ENCODE measurements at places on chromosomes 3 and 15. TPM values are rescaled to one million over a fixed set of nuclear protein-coding genes. Genes with fewer than 3 reads are reported as not detected.
A peak's percentile ranks its signal among the peaks of the same experiment; 100 is the strongest.

DNA sequence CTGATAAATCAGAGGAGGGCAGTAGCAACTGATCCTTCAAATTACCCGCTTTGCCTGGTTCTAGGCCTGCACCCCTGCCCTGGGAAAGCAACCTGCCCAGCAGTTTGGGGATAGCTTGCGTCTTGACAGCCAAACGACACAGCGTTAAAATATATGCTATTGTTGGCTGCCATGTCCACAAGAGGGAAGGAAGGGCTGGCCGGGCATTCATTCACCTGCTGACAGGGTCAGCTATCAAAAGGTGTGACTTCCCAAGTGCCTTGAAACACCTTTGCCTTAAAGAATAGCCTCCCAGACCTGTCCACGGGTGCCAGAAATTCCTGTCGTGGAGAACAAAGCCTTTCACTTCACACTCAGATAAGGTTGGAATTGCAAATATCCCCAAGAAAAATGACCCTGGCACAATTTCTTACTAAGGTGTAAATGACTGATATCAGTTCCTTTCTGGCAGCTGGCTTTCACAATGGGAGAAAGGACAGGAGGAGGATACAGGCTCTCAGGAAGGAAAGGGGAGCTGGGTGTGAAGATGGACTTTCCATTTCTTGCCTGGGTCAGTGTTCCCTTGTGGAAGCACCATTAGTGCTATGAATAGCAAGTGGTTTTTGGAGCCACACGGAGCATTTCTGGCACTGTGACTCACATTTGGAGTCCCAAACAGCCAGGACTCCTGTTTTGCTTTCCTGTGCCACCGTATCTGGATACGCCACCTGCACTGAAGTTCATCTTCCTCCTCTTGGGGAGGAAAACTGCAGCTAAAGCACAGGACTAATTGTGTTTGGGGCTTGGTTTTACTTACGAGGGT is 19.2 kb downstream of the ALDH1A3 start:
- no peak overlapping the region for H3K27ac ChIP-seq
- no peaks in the 10 kb centered on the region for H3K27me3 ChIP-seq
- no peak for DNase-seq

GRCh38 chr3:140910860-140911259 is 30.8 kb upstream of the SLC25A36 start:
- H3K4me1 ChIP-seq: no peaks in the 10 kb centered on the region
- peak; percentile 74 for DNase-seq
- peak overlapping the region; percentile 46 for H3K4me3 ChIP-seq
- no peaks in the 10 kb centered on the region for H3K36me3 ChIP-seq
- H3K27ac ChIP-seq: no peak overlapping the region
- peaks cover 4% of the 10 kb centered on the region for H3K27me3 ChIP-seq

DNA sequence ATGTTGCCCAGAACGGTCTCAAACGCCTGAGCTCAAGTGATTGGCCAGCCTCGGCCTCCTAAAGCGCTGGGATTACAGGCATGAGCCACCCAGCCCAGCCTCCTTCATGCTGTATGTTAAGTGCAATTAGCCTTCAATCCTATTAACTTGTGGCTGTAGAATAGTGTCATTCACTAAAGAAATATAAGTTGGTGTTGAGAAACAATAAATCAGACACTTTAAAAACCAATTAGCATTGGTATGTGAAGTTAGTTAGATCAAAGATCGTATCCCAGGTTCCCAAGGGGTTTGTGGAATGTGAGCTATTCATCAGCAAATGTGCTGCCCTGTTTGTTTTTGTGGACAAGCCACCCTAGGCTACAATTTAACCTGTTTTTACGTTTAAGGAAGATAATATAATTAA is 11.0 kb upstream of the PIK3CB start:
- H3K4me3 ChIP-seq: no peak overlapping the region
- DNase-seq: peak; percentile 65
- no peaks in the 10 kb centered on the region for H3K27me3 ChIP-seq
- peaks cover 20% of the 10 kb centered on the region for H3K4me1 ChIP-seq
- peak overlapping the region; percentile 93 for H3K27ac ChIP-seq

- H3K4me1 ChIP-seq: peaks cover 11% of the 10 kb centered on the region
- H3K27me3 ChIP-seq: peaks cover 57% of the 10 kb centered on the region
- no peak for DNase-seq
- no peaks in the 10 kb centered on the region for H3K36me3 ChIP-seq
Measured at GRCh38 chr3:131796111-131796510, 238.7 kb downstream of the CPNE4 start.

DNA sequence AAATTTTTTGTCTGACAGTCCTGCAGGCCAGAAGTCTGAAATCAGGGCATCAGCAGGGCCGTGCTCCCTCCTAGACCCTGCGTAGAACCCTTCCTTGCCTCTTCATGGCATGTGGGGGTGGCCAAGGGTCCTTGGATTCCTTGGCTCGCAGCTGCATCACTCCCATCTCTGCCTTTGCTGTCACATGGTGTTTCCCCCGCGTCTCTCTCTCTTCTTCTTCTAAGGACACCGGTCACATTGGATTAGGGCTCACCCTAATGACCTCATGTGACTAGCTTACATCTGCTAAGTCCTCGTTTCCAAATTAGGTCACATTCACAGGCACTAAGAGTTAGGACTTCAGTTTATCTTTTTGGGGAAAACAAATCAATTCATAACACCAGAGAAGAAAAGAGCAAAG is 12.0 kb downstream of the SLCO3A1 start:
- peaks cover 28% of the 10 kb centered on the region for H3K4me1 ChIP-seq
- DNase-seq: no peak
- H3K4me3 ChIP-seq: no peak overlapping the region
- H3K27me3 ChIP-seq: no peaks in the 10 kb centered on the region

GRCh38 chr3:127370906-127371305 is 83.1 kb upstream of the PRR20G start:
- H3K27ac ChIP-seq: no peak overlapping the region
- no peaks in the 10 kb centered on the region for H3K36me3 ChIP-seq
- H3K27me3 ChIP-seq: peaks cover 3% of the 10 kb centered on the region

GRCh38 chr3:142088522-142088921 is 60.8 kb downstream of the TFDP2 start:
- H3K4me1 ChIP-seq: no peaks in the 10 kb centered on the region
- DNase-seq: no peak
- H3K27ac ChIP-seq: no peak overlapping the region
- H3K4me3 ChIP-seq: no peak overlapping the region
- H3K27me3 ChIP-seq: no peaks in the 10 kb centered on the region

DNA sequence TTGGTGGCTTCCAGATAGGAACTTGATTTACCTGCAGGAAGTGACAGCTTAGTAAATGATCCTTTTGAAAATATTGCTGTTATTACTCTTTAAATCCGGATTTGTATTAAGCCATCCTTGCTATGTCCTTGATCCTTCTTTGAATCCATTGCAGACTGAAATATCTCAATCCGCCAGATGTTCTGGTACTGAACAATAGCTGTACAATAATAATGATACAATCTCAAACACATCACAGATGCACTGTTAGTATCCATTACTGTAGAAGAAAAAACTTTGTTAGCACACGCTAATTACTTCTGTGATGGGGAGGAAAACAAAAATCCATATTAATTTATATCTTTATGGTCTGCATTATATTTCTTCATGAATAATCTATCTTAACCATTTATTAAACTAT is 202.3 kb downstream of the CNTN4 start:
- H3K4me3 ChIP-seq: no peak overlapping the region
- H3K27ac ChIP-seq: no peak overlapping the region
- no peak for DNase-seq
- H3K27me3 ChIP-seq: no peaks in the 10 kb centered on the region
- no peaks in the 10 kb centered on the region for H3K4me1 ChIP-seq

- H3K4me3 ChIP-seq: no peak overlapping the region
- peaks cover 4% of the 10 kb centered on the region for H3K36me3 ChIP-seq
- no peak overlapping the region for H3K27ac ChIP-seq
Measured at GRCh38 chr3:78725703-78726246, 1042.0 kb downstream of the ROBO1 start.

GRCh38 chr3:131361464-131362421 is 19.8 kb upstream of the NUDT16 start:
- H3K27me3 ChIP-seq: no peaks in the 10 kb centered on the region
- no peaks in the 10 kb centered on the region for H3K4me1 ChIP-seq
- peak; percentile 80 for DNase-seq
- H3K36me3 ChIP-seq: no peaks in the 10 kb centered on the region
- H3K27ac ChIP-seq: no peak overlapping the region

DNA sequence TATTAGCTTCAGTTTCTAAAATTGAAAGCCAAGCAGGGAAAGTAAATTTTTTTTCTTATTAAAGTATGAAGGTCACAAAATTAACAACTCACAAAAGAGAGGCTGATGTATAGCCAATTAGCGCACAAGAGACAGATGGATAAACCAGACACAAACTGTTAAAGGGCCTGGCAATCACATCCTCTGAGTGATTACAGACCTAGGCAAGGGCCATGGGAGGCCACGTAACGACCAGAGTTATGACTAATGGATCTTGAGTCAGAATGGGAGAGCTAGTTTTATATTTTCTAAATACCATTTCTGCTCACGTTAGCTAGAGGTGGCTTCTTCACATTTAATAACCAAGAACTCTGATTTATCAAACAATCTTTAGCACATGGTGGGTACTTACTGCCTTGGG is 17.8 kb upstream of the SCAMP5 start:
- H3K27me3 ChIP-seq: no peaks in the 10 kb centered on the region
- H3K4me1 ChIP-seq: no peaks in the 10 kb centered on the region
- H3K27ac ChIP-seq: no peak overlapping the region
- no peak overlapping the region for H3K4me3 ChIP-seq
- no peak for DNase-seq
- H3K36me3 ChIP-seq: no peaks in the 10 kb centered on the region

- no peak overlapping the region for H3K4me3 ChIP-seq
- H3K27me3 ChIP-seq: no peaks in the 10 kb centered on the region
- H3K27ac ChIP-seq: no peak overlapping the region
- no peaks in the 10 kb centered on the region for H3K4me1 ChIP-seq
- H3K36me3 ChIP-seq: no peaks in the 10 kb centered on the region
- no peak for DNase-seq
Measured at GRCh38 chr3:189570916-189571315, 60.3 kb upstream of the TP63 start.

DNA sequence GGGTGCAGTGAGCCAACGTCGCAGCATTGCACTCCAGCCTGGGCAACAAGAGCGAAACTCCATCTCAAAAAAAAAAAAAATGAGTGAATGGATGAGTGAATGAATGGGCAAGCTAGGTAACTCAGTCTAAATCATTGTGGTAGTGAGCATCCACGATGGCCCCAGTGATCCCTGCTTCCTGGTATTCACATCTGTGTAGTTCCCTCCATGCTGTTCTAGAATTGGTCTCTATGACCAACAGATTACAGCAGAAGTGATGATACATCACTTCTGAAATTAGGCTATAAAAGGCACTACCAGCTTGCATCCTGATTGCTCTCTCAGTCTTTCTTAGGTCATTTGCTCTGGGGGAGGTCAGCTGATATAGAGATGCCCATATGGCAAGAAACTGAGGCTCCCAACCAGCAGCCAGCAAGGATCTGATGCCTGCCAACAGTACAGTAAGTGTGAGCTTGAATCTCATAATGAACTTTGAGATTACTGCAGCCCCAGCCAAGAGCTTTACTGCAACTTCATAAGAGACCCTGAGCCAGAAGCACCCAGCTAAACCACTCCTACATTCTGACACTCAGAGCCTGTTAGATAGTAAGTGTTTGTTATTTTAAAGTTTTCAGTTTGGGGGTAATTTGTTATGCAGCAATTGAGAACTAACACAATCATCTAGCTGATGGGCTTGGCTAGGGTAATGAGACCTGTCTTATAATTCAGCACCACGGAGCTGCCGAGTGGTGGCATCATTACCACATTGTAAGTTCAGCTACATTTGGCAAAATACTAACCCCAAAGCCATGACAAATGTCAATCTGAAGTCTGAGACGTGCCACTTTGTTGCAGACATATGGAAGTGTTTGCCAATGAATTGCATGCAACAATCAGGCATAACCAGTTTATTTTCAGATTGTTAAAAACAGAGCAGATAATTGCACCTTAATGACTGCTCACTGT is 53.0 kb downstream of the KLHL6 start:
- H3K36me3 ChIP-seq: no peaks in the 10 kb centered on the region
- H3K4me1 ChIP-seq: no peaks in the 10 kb centered on the region
- H3K27me3 ChIP-seq: no peaks in the 10 kb centered on the region

- no peak overlapping the region for H3K4me3 ChIP-seq
- DNase-seq: no peak
- no peak overlapping the region for H3K27ac ChIP-seq
- H3K27me3 ChIP-seq: no peaks in the 10 kb centered on the region
- H3K4me1 ChIP-seq: peaks cover 26% of the 10 kb centered on the region
Measured at GRCh38 chr15:48554112-48554511, 91.4 kb downstream of the FBN1 start.

- H3K4me3 ChIP-seq: no peak overlapping the region
- DNase-seq: no peak
- no peak overlapping the region for H3K27ac ChIP-seq
- no peaks in the 10 kb centered on the region for H3K27me3 ChIP-seq
Measured at GRCh38 chr3:50417637-50418033, 58.3 kb upstream of the TMEM115 start.

DNA sequence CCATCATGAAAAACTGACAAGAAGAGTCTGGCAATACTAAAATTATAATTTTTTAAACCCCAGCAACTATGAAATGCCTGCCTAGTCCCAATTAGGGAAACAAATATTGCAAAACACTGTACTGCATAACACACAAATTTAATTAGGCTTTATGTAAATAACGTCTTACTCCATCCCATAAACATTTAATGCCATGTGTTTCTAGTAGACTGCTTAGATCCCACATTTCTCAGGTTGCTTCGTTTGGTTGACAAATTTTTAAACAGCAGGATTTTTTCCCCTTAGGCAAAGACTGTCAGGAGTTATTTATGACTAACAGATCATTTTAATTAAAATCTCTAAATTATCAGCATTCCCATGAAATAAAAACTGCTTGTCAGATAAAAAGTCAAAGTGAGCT is 29.9 kb downstream of the EIF2AK4 start:
- no peaks in the 10 kb centered on the region for H3K27me3 ChIP-seq
- peaks cover 6% of the 10 kb centered on the region for H3K36me3 ChIP-seq
- H3K4me1 ChIP-seq: no peaks in the 10 kb centered on the region
- DNase-seq: no peak
- H3K27ac ChIP-seq: no peak overlapping the region

- H3K4me1 ChIP-seq: no peaks in the 10 kb centered on the region
- no peak for DNase-seq
Measured at GRCh38 chr15:69337138-69337537, 38.4 kb downstream of the PAQR5 start.

- no peak overlapping the region for H3K27ac ChIP-seq
- H3K27me3 ChIP-seq: no peaks in the 10 kb centered on the region
- no peak overlapping the region for H3K4me3 ChIP-seq
- H3K4me1 ChIP-seq: peaks cover 42% of the 10 kb centered on the region
Measured at GRCh38 chr15:73687351-73687750, 3.2 kb downstream of the CD276 start.

The IL5RA gene
- total RNA-seq: not detected

The C3orf85 gene
- not detected for total RNA-seq

The TMEM266 gene
- 1.1 TPM for total RNA-seq

The GASK1A gene
- 10.3 TPM for total RNA-seq

The CCDC39 gene
- 3.3 TPM for total RNA-seq

The CSK gene
- 18.3 TPM for total RNA-seq

The SERINC4 gene
- total RNA-seq: not detected

The CFAP100 gene
- total RNA-seq: 0.12 TPM

The LTF gene
- not detected for total RNA-seq

The C3orf62 gene
- 3.4 TPM for total RNA-seq

The CLSTN2 gene
- 0.22 TPM for total RNA-seq

The ZDHHC3 gene
- total RNA-seq: 41.2 TPM

The SST gene
- not detected for total RNA-seq

The MAP1A gene
- total RNA-seq: 4.0 TPM

The RTP4 gene
- not detected for total RNA-seq

The MESP1 gene
- total RNA-seq: not detected

The KLHL6 gene
- 0.09 TPM for total RNA-seq

The CCR3 gene
- total RNA-seq: not detected

The BCHE gene
- total RNA-seq: 15.2 TPM

The SNX1 gene
- total RNA-seq: 24.0 TPM

All from neural progenitor cell (in vitro differentiated cells).